ENCODE measurements at places on chromosomes 2 and 18.

DNA sequence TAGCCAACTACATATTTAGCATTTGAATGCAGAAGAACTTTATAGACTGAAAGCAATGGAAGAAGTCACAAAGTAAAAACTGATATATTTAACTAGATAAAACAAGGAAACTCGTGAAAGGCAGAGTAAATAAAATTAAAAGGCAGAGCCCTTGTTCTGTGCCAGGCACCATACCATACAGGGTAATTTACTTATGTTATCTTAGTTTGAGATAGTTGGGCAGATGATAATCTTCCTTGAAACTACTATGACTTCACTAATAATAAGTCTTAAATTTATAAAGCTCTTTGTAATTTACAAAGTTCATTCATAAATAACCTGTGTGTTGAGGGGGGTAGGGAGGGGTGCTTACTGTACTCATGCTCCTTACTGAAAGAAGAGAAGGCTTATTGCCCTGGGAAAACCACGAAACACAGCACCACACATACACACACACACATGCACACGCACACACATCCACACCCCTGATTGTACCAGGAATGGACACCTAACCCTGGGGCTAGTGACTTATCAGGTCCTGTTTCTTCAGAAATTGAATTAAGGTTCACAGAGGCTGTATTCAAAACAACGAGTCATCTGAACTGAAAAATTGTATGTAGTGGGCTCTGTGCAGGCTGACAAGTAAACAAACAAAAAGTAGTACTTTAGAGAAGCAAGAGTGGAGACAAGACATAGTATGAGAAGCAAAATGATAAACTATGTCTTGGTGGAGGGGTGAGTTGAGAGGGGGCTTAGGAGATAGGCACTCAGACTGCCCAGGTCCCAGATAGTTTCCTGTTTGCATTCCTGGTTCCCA lies 38.1 kb downstream of the AGFG1 start:
- no peak for DNase-seq

DNA sequence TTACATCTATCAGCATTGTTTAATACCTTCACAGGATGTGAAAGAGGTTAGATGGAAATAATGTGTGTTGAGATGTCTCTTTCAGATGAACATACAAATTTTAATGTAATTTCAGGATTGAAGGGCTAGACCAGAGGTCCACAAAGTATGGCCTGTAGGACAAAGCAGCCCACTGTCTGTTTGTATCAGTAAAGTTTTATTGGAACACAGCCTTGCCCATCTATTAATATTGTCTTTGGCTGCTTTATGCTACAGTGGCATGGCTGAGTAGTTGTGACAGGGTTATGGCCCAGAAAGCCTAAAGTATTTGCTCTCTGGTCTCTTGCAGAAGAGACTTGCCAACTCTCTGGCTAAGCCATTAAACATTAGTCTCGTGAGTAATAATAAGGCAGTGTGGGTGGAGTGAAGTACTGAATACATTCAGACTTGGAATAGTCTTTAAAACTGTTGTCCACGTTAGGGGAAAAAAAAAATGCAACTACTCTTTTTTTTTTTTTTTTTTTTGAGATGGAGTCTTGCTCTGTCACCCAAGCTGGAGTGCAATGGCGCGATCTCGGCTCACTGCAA lies 74.5 kb upstream of the NOSTRIN start:
- DNase-seq = no peak

DNA sequence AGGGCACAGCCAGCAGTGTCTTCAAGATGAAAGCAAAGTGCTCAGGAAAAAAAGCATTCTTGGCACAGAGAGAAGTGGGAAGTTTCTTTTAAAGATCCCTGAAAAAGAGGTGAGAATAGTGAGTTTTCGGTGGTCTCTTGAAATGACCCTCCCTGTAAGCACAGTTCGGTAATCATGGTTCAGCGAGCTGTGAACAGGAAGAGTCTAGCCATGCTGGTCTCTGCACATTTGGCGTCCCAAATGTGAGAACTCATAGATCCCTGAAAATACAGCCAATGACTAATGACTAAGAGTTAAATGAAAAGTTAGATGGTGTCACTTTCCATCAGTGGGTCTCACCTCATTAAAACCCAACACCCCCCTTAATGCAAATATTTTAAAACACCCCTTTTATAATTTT lies 3.4 kb downstream of the IL1R1 start:
- DNase-seq = no peak

- no peak for DNase-seq
Observed at GRCh38 chr18:60865801-60866200, 467.4 kb upstream of the CDH20 start.

DNA sequence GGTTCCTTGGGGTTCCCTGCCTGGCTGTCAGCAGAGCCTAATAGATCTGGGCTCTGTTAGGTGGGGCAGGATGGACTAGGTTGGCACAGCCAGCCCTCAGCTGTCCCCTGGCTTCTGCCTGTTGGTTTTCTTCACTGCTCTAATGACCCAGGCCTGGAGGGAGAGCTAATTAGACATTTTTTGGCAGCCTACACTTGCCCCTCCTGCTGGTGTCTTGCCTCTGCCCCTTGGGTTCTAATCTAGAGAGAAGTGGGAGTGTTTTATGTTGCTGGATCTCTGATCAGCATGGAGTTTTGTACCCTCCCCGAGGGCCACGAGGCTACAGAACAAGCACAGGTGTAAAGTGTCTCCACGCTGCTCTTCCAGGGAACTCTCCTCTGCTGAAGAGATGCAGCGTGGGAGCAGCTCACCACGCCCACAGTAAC lies 199.4 kb upstream of the RASGRP3 start:
- DNase-seq = no peak

DNA sequence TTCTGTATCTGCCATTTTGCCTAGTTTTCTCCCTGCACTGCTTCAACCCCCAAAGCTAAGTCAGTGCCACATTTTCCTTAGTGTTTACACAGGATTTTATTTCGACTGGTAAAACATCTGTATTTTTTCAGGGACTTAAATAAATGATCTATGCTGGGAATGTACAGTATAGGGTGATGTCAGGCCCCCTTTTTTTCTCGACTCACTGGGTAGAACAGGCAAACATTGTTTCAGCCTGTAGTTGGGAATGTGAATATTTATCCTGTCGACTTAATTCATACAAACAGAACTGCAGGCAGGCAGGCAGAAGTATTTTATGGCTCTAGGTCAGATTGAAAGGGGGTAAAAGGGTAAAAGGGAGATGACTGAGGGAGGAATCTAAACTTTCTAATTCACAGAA lies 123.5 kb upstream of the ZFP36L2 start:
- no peak for DNase-seq

DNA sequence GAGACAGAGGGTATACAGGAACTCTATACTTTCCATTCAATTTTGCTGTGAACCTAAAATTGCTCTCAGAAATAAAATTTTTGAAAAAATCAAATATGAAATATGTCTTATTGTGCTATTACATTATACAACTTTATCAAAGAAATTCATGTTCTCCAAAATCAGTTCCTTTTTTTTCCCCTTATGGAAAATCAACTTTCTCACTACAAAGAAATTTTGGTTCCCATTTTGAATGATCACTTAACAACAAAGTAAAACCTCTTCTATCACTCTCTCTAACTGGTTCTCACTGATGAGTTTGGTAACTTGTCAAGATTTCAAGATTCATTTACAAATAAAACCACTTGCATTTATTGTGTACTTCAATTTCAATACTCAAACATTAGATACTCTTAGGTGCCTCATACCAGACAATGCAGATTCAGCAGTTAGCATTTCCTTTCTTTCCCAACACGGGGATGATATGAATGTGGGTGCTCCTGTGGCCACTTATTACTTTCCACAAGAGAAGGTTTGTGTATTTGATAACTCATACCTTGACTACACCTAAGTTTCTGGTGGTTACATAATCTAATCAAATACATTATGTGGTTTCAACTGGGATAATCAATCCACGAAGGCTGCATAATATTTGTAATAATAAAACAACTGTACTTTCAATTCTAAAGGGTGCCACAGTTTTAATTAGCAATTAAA lies 6.4 kb downstream of the PSME4 start:
- no peak for DNase-seq

GRCh38 chr2:120660056-120660694 lies 75.5 kb upstream of the GLI2 start:
- DNase-seq = no peak

GRCh38 chr18:36312806-36313395 lies 15.4 kb downstream of the FHOD3 start:
- DNase-seq = no peak

DNA sequence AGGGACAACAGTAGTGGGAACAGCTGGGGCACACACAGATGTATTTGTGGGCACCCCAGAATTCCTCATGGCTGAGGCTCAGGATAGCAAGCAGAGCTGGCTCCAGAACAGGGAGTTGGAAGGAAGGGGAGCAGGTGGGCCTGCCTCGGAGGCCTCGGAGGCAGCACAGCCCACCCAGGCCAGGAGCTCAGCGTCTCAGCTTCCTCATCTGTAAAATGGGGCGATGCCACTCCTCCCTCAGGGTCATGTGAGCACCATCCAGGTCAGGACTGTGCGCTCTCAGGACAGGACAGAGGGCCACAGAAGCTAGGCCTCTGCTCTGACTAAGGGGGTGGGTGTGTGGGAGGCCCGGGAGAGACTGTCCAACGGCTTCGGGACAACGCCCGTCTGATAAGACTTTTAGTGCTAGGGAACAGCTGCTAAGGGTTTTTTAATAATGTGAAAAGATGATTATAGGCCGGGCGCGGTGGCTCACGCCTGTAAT lies 106.2 kb downstream of the HDAC4 start:
- DNase-seq = no peak

- DNase-seq = no peak
Observed at GRCh38 chr2:961786-962185, 11.1 kb downstream of the SNTG2 start.

DNA sequence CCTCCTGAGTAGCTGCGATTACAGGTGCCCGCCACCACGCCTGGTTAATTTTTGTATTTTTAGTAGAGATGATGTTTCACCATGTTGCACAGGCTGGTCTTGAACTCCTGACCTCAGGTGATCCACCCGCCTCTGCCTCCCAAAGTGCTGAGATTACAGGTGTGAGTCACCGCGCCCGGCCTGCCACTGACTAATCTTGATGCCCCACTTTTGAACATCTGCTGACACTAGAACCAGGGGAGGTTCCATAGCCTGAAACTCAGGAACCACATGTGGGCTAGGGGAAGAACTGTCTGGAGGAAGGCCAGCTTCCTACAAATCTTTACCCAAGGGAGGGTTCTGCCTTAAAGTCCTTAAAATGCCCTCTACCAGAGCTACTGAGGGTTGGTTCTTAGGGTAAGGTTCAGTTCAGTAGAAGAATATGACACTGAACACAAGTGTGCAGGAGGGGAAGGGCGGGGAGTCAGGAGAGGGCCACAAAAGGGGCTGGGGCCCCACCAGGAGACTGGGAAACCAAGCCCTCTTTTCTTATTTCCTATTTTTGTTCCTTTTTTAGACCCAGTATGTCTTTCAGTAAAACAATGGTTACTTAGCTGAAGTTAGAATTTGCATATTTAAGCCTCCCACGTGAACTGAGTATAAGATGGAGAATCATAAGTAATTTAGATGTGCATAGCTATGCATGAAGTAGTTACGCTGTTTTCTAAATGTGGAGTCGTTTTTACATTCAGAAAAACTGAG lies 6.3 kb upstream of the RAB31 start:
- DNase-seq = no peak

- peak; percentile 27 for DNase-seq
Observed at GRCh38 chr2:152099367-152100050, 665 bp upstream of the CACNB4 start.

GRCh38 chr2:178450524-178450773 lies 526 bp downstream of the PRKRA start:
- peak; percentile 89 for DNase-seq

DNA sequence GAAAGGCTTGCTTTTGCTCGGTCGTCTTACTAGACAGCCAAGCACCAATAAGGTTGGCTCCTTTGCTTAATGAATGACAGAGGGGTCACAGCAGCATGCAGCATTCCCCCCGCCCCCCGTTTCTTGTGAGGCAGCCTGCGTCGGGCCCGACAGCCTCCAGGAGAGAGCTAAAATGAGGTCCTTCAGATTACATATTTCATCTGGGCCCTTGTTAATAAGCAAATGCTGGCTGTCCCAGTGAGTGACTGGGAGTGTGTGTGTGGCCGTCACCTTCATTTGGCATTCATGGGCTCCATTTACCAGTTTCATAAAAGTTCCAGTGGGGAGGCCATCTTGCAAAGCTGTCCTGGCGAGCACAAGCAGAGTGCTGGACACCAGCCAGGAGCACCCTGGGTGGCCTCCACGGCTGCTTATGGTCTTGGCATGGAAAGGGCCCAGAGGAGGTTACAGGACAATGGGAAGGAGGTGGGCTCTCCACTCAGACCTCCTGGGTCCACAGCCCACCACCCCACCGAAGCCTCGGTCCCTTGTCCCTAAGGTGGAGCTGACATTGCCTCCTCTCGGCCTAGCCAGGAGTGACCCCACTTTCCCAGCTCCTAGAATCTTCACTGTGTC lies 37.2 kb downstream of the ODC1 start:
- no peak for DNase-seq

DNA sequence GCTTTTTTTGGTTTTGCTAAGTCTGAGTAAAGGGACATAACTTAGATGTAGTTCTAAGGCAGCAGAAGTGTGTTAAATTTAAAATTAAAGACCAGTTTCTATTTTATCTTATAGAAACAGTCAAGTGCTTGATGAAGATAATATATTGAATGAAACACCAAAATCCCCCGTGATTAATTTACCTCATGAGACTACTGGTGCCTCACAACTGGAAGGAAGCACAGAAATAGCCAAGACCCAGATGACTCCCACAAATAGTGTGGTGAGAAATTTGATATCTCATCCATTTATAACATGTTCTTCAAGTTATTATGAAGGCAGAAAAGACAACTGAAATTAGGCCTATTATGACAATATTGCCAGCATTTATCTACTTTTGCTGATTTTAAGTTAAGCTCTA lies 45.6 kb downstream of the APLF start:
- DNase-seq = no peak

DNA sequence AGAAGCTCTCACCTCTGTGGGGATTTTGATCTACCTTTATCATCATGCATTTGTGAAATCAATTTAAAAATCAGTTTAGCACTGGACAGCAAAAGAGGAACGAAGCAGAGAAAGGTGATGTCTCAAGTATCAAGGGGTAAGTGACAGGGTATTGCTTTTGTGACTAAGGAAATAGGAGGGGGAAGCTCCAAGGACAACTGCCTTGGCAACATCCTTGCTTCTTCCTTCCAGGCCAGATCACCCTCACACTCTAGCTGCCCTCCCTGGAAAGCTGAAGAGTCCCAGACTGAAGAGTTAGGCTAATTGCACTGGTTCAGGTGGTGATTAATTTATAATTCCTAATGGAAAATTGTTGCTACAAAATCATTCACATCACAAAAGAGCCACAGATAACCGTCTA lies 859.1 kb upstream of the ACVR2A start:
- DNase-seq = no peak

DNA sequence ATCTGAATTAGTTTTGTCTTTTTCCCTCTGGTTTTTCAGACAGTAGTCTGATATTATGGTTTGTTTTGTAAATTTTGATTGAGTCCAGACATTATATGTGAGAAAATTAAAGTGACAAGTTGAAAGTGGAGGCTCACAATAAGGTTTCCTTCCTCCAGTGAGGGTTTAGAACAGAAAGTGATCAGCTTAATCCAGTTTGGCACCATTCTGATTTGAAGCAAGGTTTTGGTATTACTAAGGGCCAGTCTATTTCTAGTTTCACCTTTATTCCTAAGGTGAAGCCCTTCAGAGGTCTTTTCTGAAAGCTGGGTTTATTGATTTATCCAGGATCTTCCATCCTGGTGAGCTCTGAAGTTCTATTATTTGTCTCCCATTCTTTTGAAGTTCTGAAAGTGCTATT lies 68.7 kb downstream of the CDC42EP3 start:
- DNase-seq = no peak
